Stimulated activated CD8-positive, alpha-beta memory T cell treated with anti-CD3 and anti-CD28 coated beads, Interleukin-4, amount 100 ng/mL, for 1 hour (primary cell): ENCODE measurements at places on chromosomes 7 and 10.

GRCh38 chr7:32539366-32539765, 44.1 kb downstream of the AVL9 start:
- no peak for DNase-seq

GRCh38 chr10:130739016-130739756, 572.3 kb downstream of the TCERG1L start:
- no peak for DNase-seq

DNA sequence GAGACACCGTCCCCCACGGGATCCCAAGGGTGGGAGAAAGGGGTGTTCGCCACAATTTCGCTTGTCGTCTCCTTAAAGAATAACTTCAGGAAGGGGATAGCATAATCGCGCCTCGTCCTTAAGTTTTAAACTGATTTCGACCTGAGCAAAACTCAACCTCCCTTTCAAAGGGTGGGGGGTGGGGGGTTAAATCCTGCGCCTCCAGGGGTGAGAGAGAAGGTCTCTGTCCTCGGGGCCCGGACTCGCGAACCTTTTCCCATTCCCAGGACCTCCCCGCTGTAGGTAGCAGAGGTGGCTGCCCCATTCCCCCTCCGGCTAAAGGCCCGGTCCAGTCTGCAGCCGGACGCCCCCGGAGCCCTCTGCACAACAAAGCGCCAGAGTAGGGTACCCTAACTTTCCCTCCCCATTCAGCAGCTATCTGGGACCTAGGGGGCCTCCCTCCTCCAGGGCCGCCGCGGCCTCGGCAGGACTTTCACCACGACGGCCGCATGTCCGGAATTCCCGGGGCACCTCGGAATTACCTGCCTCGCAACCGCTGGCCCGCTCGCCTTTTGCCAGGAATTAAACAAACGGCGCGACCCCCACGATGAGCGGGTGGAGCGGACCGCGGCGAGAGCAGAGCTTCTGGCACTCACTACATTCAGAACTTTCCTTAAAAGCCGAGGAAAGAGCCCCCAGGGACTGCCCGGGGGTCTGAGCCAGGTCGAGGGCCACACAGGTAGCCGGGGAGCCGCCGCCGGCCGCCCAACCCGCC, 1.7 kb downstream of the CDK6 start:
- no peak for DNase-seq

DNA sequence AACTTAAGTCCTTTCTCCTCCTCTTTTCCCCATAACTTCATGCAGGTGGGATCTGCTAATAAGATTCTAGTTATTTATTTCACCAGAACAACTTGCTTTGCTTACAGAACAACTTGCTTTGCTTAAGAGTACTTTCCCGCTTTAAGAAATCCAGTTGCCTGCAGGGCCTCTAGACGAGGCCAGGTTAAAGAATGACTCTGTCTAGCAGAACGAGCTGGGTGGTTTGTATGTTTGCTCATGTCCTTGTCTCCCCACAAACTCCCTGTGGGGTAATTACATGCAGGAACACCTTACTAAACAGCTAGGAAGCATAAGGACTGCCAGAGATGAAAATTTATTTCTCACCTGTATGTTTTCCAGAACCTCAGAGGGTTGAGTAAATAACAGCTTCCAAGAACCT, 8.8 kb upstream of the FZD8 start:
- no peak for DNase-seq

DNA sequence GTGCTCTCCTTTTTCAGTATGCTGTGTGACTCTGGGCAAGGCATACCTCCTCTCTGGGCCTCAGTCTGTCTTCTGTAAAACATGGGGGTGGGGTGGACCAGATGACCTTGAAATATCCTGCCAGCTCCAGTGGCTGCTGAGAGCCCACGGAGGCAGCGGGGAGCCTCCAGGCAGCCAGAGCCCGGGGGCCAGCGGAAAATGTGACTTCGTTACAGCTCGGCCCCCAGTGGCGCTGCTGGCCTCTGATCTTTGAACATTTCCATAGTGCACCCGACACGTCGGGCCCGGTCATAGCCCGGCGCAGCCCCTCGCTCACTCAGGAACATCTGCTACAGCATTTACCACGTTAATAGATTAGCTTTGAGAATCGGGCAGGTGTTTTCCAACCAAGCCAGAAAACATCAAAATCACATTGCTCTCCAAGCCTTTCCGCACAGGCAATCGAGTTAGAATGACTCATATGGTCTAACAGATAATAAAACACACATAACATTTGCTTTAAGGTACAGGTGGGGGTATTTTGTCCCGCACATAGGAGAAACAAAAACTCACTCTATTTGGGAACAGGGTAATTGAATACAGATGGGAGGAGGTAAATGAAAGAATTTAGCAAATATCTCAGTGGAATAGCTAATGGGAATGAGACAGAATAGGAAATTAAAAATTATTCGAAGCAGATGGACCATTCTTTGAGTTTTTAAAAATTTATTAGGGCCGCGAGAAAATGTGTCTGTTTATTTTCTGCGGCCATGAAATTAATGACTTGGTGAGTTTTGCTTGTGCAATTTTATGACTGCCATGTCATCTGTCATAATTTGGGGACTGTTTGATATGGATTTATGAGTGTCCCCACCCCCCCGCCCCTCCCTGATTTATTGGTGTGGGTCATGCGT, 26.3 kb upstream of the COMTD1 start:
- no peak for DNase-seq
